ENCODE measurements at places on chromosomes 16 and 17.

- no peak for DNase-seq
Observed at GRCh38 chr17:59432657-59433056, 101.2 kb downstream of the YPEL2 start.

DNA sequence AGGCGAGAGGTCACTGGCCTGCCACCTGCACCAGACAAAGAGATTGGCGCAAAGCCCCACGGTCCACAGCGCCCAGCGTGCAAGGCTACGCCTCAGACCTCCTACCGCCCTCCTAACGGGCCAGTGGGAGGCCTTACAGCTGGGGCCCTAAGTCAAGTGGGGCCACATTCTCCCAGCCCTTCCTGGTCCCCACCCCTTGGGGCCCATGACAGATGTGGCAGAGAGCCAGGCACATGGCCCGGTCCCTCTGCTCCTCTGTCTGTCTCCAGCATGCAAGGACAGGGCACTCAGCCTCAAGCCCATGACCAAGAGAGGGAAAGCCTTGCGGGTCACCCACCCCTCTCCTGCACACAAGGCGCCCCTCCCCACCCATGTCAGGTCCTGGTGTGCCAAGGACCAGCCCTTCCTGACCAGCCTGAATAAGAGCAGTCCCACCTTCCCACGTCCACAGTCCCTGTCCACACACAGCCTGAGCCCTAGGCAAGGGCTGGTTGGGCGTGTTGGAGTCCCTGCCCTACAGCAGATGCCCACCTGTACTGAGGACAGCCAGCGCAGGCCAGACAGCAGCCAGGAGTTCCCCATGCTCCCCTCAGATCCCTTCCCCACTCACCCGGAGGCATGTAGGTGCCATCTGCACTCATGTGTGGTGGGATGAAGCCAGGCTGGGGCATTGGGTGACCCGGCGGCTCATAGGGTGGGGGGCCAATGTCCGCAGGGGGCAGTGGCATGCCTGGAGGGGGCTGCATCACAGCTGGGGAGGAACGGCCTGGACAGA lies 25.3 kb downstream of the CDIP1 start:
- no peak for DNase-seq

GRCh38 chr16:73499276-73499675 lies 451.3 kb upstream of the ZFHX3 start:
- no peak for DNase-seq

- no peak for DNase-seq
Observed at GRCh38 chr17:37642681-37643080, 565 bp downstream of the DDX52 start.

Data from C1 segment of cervical spinal cord (tissue), 14 donors.